G401 (cell line): ENCODE measurements at places on chromosomes 3 and 15. TPM values are rescaled to one million over a fixed set of nuclear protein-coding genes. Genes with fewer than 3 reads are reported as not detected.

- peak; percentile 7 for DNase-seq
Measured at GRCh38 chr3:175146258-175146657, 287.1 kb downstream of the NAALADL2 start.

DNA sequence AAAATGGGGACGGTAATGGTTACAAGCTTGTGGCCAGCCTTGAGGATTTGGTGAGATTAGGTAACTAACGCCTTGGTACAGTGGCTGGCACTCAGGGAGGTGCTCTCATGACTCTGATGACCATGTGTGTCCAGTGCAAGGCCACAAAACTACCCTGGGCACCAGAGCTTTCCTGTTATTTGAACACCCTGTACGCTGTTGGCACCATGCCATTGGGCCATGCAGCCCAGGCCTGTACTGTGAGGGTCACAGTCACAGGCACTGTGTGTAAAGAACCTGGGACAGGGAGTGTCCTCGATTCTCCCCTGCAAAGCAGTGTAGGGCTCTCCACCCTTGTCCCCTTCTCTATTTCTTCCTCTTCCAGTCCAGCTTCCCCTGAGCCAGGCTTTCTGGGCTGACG, 6.3 kb downstream of the TMEM43 start:
- no peak for DNase-seq

- no peak for DNase-seq
Measured at GRCh38 chr3:45317710-45318109, 70.7 kb upstream of the LARS2 start.

DNA sequence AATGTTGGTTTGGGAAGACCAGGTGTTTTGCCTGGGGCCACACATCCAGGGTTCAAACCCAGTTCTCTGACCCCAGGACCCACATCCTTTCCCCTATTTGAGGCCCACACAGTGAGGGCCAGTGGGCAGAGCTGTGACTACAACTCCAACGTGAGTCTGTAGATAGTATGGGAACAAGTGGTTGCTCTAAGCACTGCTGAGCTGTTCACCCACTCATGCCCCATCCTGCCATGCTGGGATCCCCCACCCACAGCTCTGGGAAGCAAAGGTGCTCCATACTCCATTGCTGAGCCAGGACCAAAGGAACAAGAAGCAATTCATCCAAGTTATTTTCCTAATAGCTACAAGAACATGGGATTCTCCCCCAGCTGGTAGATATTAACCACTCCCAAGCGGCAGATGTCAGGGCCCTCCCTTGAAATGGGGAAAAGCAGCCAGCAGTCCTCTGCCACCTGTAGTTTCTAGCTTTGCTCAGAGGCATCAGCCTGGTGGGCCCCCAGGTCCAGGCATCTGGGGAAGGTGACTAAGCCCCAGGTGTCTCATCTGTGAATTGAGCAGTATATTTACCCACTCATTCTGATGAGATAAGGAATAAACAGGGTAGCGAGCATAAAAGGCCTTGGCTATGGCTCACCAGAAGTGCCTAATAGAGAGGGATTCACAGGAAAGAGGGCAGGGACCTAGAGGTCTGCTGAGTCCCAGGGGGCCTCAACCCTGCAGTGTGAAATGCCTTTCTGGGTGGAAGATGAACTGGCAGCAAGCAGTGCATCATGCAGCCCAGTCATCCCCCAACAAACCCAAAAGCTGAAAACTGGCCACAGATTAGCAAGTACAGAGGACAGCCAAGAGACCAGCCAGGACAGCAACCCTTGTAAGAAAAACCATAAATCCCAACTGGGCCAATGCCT, 33.4 kb downstream of the POC1A start:
- no peak for DNase-seq

- no peak for DNase-seq
Measured at GRCh38 chr15:39429898-39430357, 151.0 kb upstream of the THBS1 start.

- no peak for DNase-seq
Measured at GRCh38 chr3:185399737-185400667, 37.1 kb downstream of the MAP3K13 start.

DNA sequence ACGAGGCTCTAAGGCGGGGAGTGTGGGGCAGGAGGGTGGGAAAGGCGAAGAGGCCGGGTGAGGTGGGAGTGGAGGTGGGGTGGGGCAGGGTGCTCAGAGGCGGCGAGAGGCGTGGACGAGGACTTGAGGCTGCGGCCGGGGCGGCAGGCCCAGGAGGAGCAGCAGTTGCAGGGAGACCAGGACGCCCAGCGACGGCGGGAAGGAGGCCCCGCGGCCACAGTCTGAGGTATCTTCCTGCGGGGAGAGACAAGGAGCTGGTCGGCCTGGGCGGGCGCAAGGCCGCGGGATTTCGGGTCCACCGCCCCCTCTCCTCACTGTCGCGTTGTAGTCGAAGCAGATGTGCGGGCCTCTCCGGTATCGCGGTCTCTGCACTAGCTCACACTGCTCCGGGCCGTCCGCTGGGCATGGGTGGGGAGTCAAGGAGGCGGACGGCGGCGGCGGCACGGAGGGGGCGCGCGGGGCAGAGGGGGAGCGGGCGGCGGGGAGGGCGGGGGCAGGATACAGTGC, 5.3 kb upstream of the TMEM115 start:
- no peak for DNase-seq

- no peak for DNase-seq
Measured at GRCh38 chr3:193704431-193704830, 111.4 kb downstream of the OPA1 start.

GRCh38 chr3:52231502-52232278, 6.2 kb upstream of the TLR9 start:
- no peak for DNase-seq

The KCNAB1 gene
- total RNA-seq: 12.6 and 17.0 TPM in 2 replicates

The PRR20G gene
- total RNA-seq: not detected in 2 replicates

The P3H2 gene
- total RNA-seq: 56.7 and 102 TPM in 2 replicates

The CPNE4 gene
- not detected in 2 replicates for total RNA-seq

The SNTN gene
- total RNA-seq: not detected in 2 replicates
